Lung microvascular endothelial cell (primary cell): ENCODE measurements at places on chromosomes 11 and 22.

DNA sequence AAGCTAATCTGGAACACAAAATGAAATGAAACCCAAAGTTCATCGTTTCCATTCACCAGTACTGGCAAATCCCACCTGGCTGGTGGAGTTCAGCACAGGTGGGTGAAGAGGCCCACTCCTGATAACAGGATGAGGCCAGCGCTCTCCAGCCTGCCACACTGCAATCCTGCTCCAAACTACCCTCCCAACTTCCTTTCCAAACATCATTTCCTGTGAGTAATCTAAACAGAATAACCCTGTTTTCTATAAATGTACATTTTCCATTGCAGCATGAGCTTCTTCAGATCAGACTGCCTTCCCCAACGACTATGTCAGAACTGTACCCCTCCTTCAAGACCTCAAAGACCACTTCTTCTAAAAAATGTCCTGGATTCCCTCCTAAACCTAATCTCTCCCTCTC is 15.9 kb upstream of the NFRKB start:
- peak; percentile 90 for DNase-seq

GRCh38 chr22:45896153-45896951 is 80.6 kb downstream of the WNT7B start:
- DNase-seq: no peak

GRCh38 chr11:30499940-30500339 is 86.2 kb downstream of the MPPED2 start:
- DNase-seq: no peak

- no peak for DNase-seq
These were observed 77.2 kb upstream of the ZBED5 start for GRCh38 chr11:10935015-10935559.

DNA sequence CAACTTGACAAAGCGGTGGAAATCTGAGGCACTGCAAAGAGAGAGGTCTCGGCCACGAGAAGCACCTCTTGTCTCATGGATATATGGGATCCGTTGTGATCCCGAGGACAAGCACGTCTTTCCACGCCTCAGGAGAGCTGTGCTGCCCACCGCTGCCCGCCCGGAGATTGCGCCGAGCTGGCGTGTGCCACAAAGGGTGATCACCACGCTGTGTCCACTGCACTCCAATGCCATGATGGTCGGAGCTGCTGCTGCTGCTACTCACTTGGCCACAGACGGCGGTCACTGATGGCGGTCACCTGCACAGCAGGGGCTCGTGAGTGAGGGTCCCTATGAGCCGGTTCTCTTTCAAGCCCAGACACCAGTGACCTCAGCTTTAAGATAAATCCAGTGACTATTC is 51.1 kb downstream of the SHANK2 start:
- no peak for DNase-seq

- DNase-seq: no peak
These were observed 15.2 kb upstream of the SLC6A5 start for GRCh38 chr11:20584093-20584774.

DNA sequence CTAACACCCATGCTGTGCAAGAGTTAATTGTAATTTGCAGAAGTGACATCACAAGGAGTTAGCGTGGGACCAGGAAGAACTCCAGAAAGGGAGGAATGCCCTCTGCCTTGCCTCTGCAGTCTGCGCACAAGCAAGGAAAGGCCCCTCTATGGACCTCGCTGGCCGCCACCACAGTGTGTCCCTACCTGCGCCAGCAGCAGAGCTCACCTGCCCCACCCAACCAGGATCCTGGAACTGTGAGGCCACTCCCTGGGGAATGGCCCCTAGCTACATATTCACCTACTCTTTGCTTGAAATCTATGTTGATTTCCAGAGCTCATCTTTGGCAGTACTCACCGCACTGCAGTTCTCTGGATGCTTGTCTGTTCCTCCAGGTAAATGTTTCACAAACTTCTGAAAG is 72.0 kb upstream of the MTNR1B start:
- DNase-seq: no peak

GRCh38 chr11:45643598-45644260 is 21.7 kb downstream of the CHST1 start:
- peak; percentile 66 for DNase-seq

DNA sequence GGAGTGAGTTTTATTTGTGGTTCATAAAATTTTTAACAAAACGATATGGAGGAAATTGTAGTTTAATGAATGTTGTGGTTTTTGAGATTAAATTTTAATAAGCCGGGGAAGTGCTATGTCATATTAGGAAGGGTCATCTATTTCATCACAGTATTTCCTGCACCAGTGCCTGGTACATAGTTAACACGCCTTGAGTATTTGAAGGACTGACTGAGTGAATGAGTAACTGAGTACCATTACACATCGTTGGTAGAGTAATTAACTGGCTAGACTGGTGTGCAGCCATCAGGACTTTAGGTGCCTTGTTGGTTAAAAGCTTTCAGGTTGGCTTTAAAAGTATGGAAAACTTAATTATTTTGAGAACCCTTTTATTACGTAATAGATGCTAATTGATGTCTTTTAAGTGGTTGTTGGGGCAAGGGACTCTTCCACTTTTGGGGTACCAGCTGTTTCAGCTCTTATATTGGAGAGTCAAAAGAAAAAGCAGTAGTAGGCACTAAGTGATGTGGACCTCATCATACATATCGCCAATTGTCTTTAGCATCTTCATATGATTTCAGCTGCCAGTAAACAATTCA is 101.8 kb downstream of the DDX10 start:
- no peak for DNase-seq

- no peak for DNase-seq
These were observed 6.6 kb upstream of the RAB30 start for GRCh38 chr11:83078269-83078668.

DNA sequence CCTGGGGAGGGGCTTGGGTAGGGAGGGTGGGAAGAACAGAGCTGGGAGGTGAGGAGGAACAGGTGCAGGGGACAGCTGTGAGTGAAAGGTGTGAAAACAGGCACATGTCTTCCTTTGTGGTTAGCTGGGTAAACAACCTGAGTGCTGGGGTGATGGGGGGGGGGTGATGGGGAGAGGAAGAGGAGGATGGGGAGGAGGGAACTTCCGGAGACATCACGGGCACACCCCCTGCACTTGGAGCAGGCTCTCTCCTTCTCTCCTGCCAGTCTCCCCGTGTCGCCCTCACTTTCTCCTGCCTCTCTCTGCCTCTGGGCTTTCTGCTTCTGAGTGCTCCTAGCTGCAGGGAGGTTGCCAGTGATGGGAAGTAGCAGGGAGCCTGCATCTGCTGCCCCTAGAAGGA is 8.8 kb downstream of the CXCR5 start:
- no peak for DNase-seq
